Activated T-helper 1 cell treated with anti-CD3 and anti-CD28 coated beads, Interleukin-2, amount 50 U/mL, for 16 hours (primary cell): ENCODE measurements at places on chromosomes 1 and 21.

- DNase-seq, result no peak
These were observed 113.6 kb downstream of the FGGY start for GRCh38 chr1:59410457-59410856.

DNA sequence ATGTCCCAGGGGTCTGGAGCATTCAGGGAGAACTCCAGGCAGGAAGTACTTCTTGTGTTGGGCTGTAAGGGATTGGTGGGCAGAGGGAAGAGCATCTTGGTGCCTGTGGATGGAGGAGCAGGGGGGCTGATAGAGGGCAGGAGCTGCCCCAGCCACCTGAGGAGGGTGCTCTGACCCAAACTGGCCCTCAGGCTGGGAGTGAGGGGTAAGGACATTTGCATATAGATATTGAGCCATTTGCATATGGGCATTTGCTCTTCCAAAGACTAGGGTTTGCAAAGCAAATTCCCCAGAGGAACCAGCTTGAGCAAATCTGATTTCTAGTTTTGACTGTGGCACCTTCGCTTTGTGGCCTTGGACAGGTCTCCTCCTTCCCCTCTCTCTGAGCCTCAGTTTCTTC lies 18.2 kb downstream of the ZNF362 start:
- DNase-seq, result no peak

- DNase-seq, result no peak
These were observed 25.5 kb downstream of the CD58 start for GRCh38 chr1:116545359-116545705.

- no peak for DNase-seq
These were observed 18.8 kb downstream of the NEK7 start for GRCh38 chr1:198175423-198176170.

GRCh38 chr1:83929184-83929583 lies 69.7 kb downstream of the TTLL7 start:
- no peak for DNase-seq

- DNase-seq, result no peak
These were observed 7.7 kb downstream of the ITPKB start for GRCh38 chr1:226731257-226731893.

DNA sequence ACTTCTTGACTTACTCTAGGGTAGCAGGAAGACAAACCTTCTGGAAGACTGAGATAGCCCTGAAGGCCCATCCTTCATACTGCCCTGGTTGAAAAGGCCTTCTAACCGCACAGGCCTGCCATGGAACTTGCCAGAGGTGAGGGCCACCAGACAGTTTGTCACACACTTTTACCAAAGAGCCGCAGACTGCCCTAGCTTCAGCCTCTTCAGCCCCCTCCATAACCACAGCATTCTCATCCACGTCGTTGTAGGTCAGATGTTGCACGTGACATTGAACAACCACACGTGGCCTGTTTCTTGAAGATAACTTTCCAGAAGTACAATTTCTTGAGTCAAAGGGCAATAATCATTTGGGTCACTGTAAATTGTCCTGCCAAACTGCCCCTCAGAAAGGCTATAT lies 18.9 kb downstream of the ZNF362 start:
- DNase-seq, result no peak

- DNase-seq, result no peak
These were observed 15.0 kb upstream of the CELA3B start for GRCh38 chr1:21961799-21962198.

DNA sequence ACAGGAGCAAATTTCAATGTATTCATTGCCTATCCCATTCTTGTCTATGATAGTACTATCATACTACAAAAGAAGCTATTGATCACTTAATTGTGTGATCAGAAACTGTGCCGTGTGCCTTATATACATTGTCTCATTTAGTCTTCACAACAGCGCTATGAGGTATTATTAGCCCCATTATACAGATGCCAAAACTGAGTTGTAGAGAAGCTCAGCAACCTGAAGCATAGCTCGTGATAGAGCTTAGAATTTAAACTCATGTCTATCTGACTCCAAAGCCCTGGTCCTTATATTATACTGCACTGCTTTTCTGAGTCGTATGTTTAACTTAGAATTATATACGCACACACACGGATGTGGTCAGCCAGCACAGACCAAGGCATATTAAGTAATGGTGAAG lies 315.1 kb downstream of the NFIA start:
- no peak for DNase-seq

DNA sequence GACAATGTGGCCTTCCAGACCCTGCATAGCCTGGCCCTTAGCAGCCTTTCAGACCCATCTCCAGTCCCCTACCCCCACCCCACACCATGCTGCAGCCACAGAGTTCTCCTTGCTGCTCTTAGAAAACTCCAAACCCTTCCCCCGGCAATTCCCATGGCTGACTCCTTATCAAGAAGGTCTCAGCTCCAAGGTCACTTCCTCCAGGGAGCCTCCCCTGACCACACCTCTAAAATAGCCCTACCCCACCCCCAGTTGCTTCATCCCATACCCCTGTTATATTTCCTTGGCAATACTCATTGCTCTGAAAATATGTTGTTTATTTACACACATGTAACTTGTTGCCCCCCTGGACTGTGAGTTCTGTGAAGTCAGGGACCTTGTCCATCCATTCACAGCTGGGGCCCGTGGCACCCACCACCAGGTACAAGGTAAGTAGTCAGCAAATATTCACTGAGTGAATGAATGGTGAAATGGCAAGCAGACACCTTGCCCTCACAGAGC lies 4.3 kb upstream of the ADGRB2 start:
- no peak for DNase-seq

GRCh38 chr1:186220067-186220466 lies 155.0 kb downstream of the TPR start:
- DNase-seq, result no peak

- DNase-seq, result no peak
These were observed 11.0 kb downstream of the WLS start for GRCh38 chr1:68221001-68221979.
